NCI-H2171 treated with DMSO at 0.1 percent for 48 hours (cell line): ENCODE measurements at places on chromosomes 7 and 10.

DNA sequence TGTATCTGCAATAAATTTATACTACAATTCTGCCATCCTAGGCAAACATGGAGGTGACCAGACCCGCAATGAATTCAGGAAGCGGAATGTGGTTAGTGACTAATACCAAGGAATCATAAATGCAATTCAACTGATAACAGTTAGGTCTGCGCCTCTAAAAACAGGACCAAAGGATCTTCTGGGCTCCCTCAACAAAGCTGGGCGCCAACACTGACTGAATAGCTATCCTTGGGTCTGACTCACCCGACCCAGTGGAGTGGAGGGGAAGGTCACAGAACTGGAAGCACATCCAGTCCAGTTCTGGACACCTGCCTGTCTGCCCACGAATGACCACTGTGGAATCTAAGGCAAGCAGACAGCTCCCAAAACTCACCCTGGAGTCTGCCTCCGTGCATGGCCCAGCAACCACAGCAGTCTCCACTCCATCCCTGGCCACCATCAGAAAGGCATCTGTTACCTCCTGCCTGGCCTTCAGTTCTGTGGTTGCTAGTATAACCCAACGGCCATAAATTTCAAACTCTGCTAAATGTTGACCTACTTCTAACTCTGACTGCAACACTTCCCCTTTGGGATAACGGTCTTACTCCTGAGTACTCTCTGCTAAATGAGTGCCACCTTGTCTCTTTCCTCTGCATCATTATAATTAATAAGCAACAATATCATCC lies 43.0 kb upstream of the DLX6 start:
- no peak for DNase-seq

DNA sequence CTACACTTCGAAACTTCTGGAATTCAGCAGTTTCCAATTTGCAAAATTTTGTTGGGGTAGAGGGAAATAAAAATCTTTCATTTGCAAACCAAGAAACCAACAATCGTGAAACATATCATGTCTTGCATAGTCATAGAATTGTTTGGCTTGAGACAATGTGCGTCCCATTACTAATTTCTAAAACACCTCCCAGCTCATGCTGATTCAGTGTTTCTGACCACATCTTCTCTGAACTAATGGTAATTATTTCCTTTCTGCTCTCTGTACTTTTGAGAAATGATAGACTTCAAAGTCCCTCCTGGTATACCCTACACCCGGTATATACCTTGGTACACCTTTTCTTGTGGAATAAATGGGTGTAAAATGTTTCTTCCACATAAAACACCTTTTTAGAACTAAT lies 41.8 kb upstream of the TSPAN13 start:
- DNase-seq, result no peak

GRCh38 chr10:31803606-31804351 lies 124.9 kb downstream of the ARHGAP12 start:
- DNase-seq, result no peak

DNA sequence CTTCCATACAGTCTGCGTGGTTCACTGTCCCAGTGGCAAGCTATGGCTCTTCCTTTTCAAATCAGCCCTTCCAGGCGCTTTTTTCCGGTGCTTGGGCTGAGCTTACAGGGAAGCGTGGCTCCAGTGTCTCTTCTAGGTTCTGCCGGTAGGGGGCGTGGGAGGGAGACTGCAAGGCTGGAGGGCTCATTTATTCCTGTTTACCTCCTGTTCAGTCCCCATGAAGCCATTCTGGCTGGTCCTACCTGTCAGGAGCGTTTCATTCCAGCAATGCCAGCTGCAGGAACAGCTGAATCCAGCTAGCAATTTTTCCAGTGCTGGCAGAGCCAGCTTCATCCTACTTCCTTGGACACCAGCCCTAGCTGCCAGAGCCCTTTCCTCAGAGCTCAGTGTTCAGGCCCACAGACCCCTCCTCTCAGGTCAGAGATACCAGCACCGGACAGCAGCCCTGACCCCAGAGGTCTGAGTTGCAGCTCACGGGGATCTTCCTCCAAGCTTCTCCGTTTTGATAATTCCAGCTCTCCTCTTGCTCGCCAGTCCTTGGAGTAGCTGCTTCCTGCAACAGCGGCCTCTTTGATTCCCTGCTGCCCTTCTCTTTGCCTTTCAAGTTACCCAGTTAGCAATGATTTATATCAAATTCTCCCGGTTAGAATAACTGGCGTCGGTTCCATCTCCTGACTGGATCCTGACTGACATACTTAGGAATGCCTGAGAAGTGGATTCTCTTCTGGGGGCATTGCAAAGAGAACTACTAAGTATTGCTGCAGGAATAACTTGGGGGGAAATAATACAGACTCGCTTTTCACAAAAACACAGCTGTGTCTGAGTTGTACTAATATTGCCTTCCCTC lies 129.8 kb downstream of the FRMD4A start:
- DNase-seq, result no peak

DNA sequence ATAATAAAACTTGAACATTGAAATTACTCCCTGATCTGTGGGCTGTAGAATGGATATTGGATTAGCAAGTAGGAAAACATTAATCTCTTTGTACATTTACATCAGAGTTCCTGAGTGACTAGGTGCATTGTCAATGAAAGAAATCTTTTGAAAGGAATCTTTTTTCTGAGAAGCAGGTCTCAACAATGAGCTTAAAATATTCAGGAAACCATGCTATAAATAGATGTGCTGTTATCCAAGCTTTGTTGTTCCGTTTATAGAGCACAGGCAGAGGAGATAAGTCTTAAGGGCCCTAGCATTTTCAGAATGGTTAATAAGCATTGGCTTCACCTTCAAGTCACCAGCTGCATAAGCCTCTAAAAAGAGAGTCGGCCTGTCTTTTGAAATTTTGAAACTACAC lies 41.3 kb upstream of the SLC16A12 start:
- DNase-seq, result no peak

- no peak for DNase-seq
Observed at GRCh38 chr10:75122505-75122904, 11.0 kb downstream of the SAMD8 start.

- DNase-seq, result no peak
Observed at GRCh38 chr7:45708046-45708950, 134.1 kb downstream of the ADCY1 start.

DNA sequence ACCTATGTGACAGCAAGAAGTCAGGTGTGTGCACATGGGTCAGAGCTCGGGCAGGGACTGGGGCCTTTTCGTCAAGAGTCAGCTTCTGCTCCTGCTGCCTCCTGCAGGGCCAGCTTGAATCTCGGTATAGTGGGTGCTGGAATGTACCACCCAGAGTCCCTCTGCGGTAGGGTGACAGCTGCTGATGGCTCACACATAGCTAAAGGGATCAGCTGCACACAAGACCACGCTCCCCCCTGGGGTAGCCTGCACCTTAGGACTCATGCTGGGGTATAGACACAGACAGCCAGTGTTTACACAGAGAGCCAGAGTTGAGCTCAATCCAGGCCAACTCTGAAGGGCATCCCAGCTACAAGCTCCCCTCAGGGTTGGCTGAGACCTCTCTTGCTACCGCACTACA lies 14.0 kb upstream of the COL13A1 start:
- no peak for DNase-seq

- DNase-seq, result no peak
Observed at GRCh38 chr10:29830531-29831512, 196.1 kb upstream of the SVIL start.

DNA sequence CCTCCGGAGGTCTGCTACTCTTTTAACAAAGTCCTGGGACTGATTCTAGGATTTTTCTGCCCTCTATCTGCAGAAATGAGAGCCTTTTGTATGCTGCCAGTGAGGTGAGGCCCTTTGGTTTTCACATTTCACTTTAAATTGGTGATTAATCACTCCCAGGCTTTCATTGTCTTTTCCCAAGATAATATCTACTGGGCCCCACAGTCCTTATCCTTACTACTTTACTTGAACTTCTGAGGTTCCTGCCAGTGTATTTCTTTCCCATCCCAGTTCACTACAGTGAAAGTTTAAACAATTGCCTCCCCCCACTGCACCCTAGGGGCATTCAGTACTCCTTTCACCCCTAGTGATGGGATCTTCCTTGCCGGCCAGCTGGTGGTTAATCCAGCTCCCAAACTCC lies 127.4 kb upstream of the INHBA start:
- DNase-seq, result no peak

GRCh38 chr10:4943821-4944220 lies 19.4 kb upstream of the AKR1C1 start:
- no peak for DNase-seq

GRCh38 chr10:68934994-68935393 lies 21.0 kb upstream of the DDX21 start:
- no peak for DNase-seq

- no peak for DNase-seq
Observed at GRCh38 chr10:73868655-73869195, 5.6 kb downstream of the CAMK2G start.

- DNase-seq, result no peak
Observed at GRCh38 chr10:67473850-67474633, 222.0 kb downstream of the CTNNA3 start.

DNA sequence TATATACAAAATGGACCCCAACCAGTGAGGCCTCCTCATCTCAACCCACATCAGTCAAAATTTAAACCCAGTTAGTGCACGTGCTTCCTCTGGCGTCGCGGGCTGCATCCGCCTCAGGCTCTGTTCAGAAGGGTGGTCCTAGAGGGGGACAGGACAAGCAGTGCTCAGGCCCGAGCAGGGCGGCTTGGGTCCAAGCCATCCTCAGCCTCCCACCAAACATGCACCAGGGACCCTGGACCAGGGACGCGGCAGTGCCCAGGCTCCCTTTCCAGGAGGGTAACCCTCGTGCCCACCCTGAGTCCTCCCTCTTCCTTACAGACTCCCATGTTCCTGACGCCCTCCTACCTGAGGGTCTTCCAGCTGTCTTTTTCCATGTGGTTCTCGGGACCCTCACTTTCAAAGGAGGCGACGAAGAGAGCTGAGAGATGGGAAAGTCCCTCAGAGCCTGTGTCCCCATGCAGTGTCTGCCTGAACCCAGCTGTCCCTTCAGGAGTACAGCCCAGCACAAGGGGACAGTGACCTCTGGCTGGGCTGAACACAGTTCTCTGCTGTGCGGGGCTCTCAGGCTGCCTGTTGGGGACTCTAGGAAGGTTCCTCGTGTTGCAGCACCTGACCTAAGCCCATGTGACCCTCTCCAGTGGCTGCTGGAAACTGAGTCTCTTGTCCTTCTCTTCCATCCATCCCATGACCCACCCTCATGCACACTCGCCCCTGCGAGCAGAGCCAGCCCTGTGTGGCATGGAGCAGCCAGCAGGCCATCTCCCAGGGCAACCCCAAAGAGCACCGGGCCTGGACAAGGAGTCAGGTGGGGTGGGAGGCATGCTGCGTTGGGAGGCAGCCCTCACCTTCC lies 58.1 kb downstream of the CSGALNACT2 start:
- DNase-seq, result no peak

- no peak for DNase-seq
Observed at GRCh38 chr10:124636271-124636995, 107.7 kb downstream of the FAM53B start.

DNA sequence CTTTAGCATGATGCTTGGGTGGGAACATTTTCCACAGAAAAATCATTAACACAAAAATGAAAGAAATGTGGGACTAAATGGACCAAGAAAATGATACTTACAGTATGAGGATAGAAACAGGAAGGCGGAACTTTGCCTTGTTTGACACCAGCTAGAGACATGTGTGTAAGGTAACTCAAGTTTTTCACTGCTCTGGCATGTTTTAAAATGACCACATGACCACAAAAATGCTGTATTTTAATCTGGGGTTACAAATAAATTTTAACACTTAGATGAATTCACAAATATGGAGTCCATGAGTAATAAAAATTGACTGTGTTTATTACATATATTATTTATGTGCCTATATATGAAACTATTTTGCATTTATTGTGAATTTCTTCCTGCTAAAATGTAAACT lies 100.9 kb upstream of the PHYHIPL start:
- no peak for DNase-seq

DNA sequence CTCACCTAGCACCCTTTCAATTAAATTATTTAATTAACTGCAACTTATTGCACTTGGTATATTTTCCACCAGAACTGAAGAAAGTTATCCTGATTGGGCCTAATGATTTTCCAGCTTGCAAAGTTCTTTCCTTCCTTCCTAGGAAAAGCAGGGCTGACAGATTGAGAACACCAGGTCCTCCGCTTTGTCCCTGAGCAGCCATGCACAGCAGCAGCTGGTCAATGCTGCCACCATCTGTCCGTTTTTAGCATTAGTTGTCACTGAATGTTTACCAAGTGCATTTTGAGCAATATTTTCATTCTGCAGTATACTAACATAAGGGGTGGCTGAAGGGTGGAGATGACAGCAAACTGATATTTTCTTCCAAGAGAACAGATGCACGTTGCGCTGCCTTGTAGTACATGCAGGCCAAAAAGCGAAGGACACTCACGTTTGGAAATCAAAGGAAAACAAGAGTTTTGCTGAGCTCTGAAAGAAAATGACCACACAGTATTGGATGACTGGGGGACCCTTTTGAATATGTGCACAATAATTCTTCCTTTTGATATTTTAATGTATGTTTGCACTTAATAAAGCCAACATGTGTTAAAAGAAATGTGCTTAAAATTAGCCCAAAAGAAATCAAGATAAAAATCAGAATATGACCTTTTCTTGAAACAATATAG lies 248.8 kb upstream of the PTN start:
- peak; percentile 79 for DNase-seq

DNA sequence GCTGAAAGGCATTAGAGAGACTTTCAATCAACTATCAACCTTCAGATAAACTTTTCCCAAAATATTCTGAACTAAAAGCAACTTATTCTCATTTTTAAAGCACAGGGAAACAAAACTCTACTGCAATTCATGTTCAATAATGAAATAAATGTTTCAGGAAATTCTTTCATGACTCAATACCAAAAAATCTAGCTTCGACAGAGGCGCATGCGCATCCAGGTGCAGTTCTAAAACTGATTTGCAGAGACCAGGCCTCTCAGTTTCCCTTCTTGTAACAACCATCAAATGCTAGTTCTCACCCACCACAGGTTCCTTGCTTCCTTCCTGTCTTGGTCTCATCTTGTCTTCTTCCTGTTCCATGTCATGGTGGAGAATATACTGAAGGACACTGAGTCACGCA lies 55.3 kb upstream of the NRBF2 start:
- no peak for DNase-seq

DNA sequence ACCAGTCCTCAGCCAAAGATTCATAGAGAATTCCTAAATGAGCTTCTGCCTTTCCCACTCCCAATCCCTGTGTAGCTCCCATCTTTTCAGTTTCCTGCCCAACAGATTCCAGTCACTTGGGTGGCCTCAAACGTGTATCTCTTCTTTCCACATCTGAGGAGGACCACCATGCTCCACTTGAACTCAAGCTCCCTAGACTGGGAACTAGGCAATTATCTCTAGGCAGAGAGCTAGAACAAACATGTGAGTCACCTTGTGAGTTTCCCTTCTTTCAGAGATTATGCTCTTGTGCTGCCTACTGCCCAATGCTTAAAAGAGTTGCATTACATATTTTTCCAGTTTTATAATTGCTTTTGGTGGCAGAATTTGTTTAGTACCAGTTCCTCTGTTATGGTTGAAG lies 178.0 kb downstream of the MDFIC start:
- no peak for DNase-seq

GRCh38 chr10:78354101-78354500 lies 320.4 kb downstream of the RPS24 start:
- no peak for DNase-seq

GRCh38 chr10:67790534-67791408 lies 47.2 kb downstream of the DNAJC12 start:
- no peak for DNase-seq
